Regular cardiac myocyte (primary cell): ENCODE measurements at places on chromosomes 2 and 18. TPM values are rescaled to one million over a fixed set of nuclear protein-coding genes. Genes with fewer than 3 reads are reported as not detected.

APCDD1 gene
- 0.19 TPM in 1 of 2 replicates, not detected in the other for total RNA-seq

ANKRD62 gene
- under 0.01 TPM in 1 of 2 replicates, not detected in the other for total RNA-seq

SERPINB2 gene
- 0.38 and 2.0 TPM in 2 replicates for total RNA-seq

CFAP221 gene
- total RNA-seq: under 0.01 TPM in 2 replicates

FOSL2 gene
- 42.0 and 69.6 TPM in 2 replicates for total RNA-seq

MXD1 gene
- 5.0 and 6.5 TPM in 2 replicates for total RNA-seq

STEAP3 gene
- 7.6 and 31.4 TPM in 2 replicates for total RNA-seq

HRH4 gene
- total RNA-seq: under 0.01 and 0.28 TPM in 2 replicates

AQP12A gene
- total RNA-seq: not detected in 2 replicates

ERCC3 gene
- 44.5 and 50.0 TPM in 2 replicates for total RNA-seq

SLC4A5 gene
- total RNA-seq: under 0.01 TPM in 1 of 2 replicates, not detected in the other

CDH2 gene
- total RNA-seq: 166 and 194 TPM in 2 replicates

STPG4 gene
- total RNA-seq: under 0.01 and 0.56 TPM in 2 replicates

C2orf80 gene
- not detected in 2 replicates for total RNA-seq

SLC4A3 gene
- total RNA-seq: 0.96 and 4.2 TPM in 2 replicates

FOXD4L1 gene
- total RNA-seq: 0.19 and 0.28 TPM in 2 replicates

SLC5A7 gene
- total RNA-seq: not detected in 2 replicates

ZNF519 gene
- total RNA-seq: 2.9 and 3.9 TPM in 2 replicates

OST4 gene
- 560 and 905 TPM in 2 replicates for total RNA-seq

DSEL gene
- total RNA-seq: 55.0 and 60.0 TPM in 2 replicates

SERPINB11 gene
- not detected in 2 replicates for total RNA-seq

IL18R1 gene
- 0.96 and 1.4 TPM in 2 replicates for total RNA-seq

CCDC85A gene
- 0.28 and 5.4 TPM in 2 replicates for total RNA-seq

ELOA2 gene
- not detected in 2 replicates for total RNA-seq

GLI2 gene
- 2.0 and 9.8 TPM in 2 replicates for total RNA-seq

CYP27A1 gene
- 0.58 and 2.0 TPM in 2 replicates for total RNA-seq

RGPD3 gene
- 0.19 and 0.85 TPM in 2 replicates for total RNA-seq

NEU2 gene
- not detected in 2 replicates for total RNA-seq

UBE2E3 gene
- total RNA-seq: 42.0 and 59.0 TPM in 2 replicates

NOSTRIN gene
- total RNA-seq: 0.19 and 1.4 TPM in 2 replicates

KHK gene
- total RNA-seq: 0.56 and 0.96 TPM in 2 replicates

DYNAP gene
- total RNA-seq: not detected in 2 replicates

SP3 gene
- 93.6 and 94.7 TPM in 2 replicates for total RNA-seq

UCN gene
- total RNA-seq: 0.38 and 1.1 TPM in 2 replicates

KLHL41 gene
- 0.38 and 0.85 TPM in 2 replicates for total RNA-seq

CD8B2 gene
- total RNA-seq: not detected in 2 replicates

CNTNAP5 gene
- total RNA-seq: under 0.01 TPM in 2 replicates

CEP68 gene
- 4.8 and 5.8 TPM in 2 replicates for total RNA-seq

KYNU gene
- 0.38 and 2.8 TPM in 2 replicates for total RNA-seq

APLF gene
- 3.5 and 13.2 TPM in 2 replicates for total RNA-seq

GCA gene
- 5.2 and 6.2 TPM in 2 replicates for total RNA-seq

DLX2 gene
- total RNA-seq: 0.96 TPM in 1 of 2 replicates, not detected in the other

LYG1 gene
- 0.19 and 0.85 TPM in 2 replicates for total RNA-seq

CXCR1 gene
- total RNA-seq: not detected in 2 replicates

PLCD4 gene
- 2.3 and 3.1 TPM in 2 replicates for total RNA-seq

GAREM2 gene
- 0.58 and 1.4 TPM in 2 replicates for total RNA-seq

SELENOI gene
- 19.7 and 32.2 TPM in 2 replicates for total RNA-seq
